ENCODE measurements at places on chromosomes 2 and 18.

GRCh38 chr2:109613081-109613921, 465 bp downstream of the SEPTIN10 start:
- DNase-seq, result peak; percentile 58

DNA sequence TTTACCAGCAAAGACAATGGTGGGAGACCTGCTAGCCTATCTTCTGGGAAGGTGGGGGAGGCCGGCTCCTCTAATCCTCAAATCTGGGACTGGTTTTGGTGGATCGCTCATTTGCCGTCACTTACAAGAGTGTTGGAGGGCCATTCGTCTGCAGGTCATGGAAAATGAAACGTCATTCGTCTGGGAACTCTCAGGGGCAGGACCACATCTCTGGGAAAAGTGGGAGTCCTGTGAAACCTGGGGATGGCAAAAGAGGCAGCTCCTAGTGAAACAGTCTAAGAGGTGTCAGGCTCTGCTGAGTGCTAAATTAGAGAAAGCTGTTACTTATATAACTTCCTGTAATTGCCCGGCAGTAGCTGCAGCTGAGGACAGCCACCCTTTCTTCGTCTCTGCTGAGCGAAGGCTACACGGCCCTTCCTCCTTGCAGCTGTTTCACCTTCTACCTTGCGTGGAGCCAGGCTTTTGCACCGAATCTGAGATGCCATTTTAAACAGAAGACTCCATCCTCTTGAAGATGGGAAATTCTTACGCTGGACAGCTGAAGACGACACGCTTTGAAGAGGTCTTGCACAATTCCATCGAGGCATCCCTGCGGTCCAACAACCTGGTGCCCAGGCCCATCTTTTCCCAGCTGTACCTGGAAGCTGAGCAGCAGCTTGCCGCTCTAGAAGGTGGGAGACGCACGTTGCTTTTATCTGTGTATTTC, 22.4 kb downstream of the GREB1 start:
- DNase-seq, result no peak

DNA sequence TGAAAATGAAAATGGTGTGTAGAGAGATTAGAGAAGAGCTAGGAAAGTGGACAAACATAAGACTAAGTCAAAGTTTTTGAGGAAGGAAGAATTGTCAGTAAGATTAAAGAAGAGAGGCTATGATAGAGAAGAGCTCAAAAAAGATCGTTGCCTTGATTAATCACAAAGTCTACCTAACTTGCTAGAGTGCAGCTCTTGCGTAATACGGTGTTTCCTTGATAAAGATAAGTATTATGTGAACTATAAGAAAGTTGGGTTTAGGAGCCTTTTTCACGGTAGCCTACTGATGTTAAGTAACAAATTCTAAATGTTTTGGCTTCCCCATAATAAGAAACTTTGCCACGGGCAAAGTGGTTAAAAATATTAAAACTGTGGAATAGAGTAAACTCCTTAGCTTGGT, 226.4 kb upstream of the NRXN1 start:
- DNase-seq, result no peak

DNA sequence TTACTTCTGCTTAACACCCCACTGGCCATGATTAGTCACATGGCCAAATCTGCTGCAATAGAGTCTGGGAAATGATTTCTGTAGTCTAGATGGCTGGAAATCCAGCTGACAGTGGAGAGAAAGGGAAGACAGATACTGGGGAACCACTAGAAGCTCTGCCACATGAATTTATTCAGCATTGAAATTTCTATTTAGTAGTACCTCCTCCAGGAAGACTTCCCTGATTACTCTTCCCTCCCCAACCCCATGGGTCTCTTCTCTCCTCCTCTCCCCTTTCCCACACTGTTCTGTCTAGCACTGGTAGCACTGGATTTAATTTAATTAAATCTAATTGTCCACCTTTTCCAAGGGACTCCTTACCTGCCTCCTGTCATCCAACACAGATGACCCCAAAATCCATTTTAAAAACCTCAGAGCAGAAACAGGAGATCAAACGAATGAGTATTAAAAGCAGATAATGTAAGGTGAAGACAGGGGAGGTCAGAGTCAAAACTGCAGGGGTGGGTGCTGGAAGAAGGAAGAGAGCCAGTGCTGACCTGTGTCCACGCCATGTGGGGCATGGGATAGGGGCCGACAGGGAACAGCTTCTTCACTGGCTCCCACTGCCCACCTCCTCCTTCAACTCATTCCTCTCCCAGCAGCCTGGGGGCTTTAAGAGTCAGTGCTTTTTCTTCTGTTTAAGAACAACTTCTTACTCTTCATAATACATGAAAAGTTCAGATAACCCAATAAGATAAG, 169.2 kb upstream of the HS6ST1 start:
- no peak for DNase-seq

DNA sequence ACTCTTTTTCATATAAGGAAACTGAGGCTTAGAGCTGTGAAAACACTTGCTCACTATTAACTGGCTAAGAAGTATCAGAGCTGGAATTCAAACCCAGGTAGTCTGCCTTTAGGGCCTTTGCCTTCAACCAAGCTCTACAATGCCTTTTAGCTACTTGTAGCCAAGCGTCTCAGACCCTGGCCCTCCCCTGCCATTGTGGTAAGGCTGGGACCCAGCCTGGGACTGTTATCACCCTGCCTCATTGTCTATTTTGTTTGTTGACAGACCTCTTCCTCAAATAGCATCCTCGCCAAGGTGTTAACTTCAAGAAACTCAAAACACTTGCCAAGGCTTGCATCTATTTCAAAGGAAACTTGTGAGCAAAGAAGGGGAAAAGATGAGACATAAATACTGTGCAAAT, 76.7 kb upstream of the CD28 start:
- DNase-seq, result no peak

- peak; percentile 88 for DNase-seq
Measured at GRCh38 chr2:236776695-236777251, 207.1 kb downstream of the ACKR3 start.

Measured in fibroblast of skin of abdomen (primary cell).